ENCODE measurements at places on chromosomes 5 and 9.

DNA sequence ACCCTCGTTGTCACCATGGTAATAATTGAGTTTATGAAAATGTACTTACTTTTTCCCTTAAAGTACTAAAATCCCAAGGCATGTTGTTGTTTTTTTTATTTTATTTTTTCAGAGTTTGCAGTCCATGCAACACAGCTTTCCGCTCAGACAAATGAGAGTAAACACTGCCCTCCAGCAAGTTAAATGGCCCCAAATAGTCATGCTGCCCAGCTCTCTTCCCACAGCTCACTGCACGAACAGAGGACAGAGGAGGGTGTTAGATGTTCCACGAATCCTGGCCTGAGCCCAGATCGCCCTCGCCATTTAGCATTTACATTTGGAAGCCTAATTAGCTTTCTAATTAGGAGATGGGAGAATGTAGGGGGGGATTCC is 1.9 kb downstream of the NIM1K start:
- DNase-seq: no peak

- DNase-seq: no peak
Observed at GRCh38 chr5:94945656-94946055, 327.2 kb downstream of the SLF1 start.

DNA sequence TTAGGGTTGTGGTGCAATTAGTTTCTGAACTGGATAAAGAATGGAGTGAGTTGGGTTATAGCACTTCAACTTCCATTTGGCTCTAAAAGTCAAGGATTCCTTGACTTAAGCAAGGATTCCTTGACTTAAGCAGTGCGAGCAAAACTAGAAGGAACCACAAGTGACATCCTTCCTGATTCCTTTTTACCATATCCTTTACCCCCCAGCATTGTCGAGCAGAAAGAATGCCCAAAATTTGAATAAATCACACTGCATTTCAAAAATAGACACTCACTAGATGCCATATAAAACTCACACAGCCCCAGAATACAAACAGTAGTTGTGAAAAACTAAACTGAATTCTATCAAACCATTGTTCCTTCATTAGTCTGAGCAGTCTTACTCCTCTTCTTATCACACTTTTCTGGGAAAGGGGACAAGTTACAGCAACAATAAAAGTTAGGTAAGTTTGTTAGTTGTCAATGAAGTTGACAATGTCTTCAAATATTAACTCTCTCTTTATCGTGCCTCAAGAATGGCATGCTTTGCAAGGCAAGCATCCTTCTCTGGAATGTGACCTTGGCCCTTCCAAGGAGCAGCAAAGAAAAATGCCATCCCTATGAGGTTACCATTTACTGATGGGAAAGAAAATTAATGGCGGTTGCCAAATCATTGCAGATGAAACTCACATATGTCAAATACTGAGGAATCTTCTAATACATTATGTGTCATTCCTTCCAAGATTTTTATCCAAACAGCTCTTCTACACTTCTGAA is 273.3 kb upstream of the ANKRD55 start:
- DNase-seq: no peak

- DNase-seq: no peak
Observed at GRCh38 chr5:93793159-93793781, 51.9 kb upstream of the POU5F2 start.

DNA sequence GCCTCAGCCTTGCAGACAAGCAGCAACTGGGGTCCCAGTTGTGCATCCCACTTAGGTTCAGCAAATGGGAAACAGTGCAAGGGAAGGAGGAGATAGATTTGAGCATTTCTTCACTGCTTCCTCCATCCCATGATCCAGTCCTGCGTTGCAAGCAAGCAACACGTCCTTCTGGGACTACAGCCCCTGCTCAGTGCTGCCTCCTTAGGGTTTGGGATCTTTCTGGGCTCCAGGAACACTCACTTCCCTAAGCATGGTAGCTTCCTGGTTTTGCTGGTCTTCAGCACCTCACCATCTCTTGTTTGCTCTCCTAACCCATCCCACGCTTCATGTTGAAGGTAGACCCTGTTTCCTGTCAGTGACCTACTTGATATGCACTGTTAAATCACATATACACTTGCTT is 444.7 kb downstream of the MED10 start:
- DNase-seq: no peak
